IMR-90 (cell line): ENCODE measurements at places on chromosomes 7 and 10. TPM values are rescaled to one million over a fixed set of nuclear protein-coding genes. Genes with fewer than 3 reads are reported as not detected.

- no peaks in the 10 kb centered on the region for H3K36me3 ChIP-seq
- no peak overlapping the region for H3K27ac ChIP-seq
- H3K27me3 ChIP-seq = peaks cover 7% of the 10 kb centered on the region; the same call in 1 of the 2 replicates
- H3K4me1 ChIP-seq = 0 out of 2 replicates have a peak, but pooled peaks cover 2% of the 10 kb centered on the region
Measured at GRCh38 chr7:28390426-28390825, 21.9 kb upstream of the CREB5 start.

DNA sequence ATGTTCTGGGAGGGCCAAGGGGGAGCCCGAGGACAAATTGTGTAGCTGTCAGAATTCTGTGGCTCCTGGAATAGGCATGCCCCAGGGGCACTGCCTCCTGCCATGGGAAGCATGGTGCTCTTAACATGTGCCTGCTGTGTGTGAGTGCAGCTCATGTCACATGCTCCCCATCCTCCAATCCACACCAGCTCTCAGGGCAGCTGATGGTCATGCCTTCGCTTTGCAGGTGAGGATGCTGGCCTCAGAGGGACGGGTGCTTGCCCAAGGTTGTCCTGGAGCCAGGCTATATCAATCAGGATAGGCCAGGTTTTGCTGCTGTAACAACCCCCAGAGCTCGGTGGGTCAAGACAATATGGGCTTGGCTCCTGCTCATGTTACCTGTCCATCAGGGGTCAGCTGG is 303.4 kb downstream of the RPS24 start:
- DNase-seq = no peak
- no peaks in the 10 kb centered on the region for H3K36me3 ChIP-seq
- H3K27ac ChIP-seq = no peak overlapping the region
- H3K4me1 ChIP-seq = peaks cover 15% of the 10 kb centered on the region
- H3K27me3 ChIP-seq = peaks cover 15% of the 10 kb centered on the region

- H3K27me3 ChIP-seq = peaks cover 10% of the 10 kb centered on the region; the same call in 1 of the 2 replicates
- no peak overlapping the region for H3K27ac ChIP-seq
- H3K4me3 ChIP-seq = no peak overlapping the region
- H3K4me1 ChIP-seq = no peaks in the 10 kb centered on the region
- no peak for DNase-seq
Measured at GRCh38 chr7:27025270-27025669, 70.5 kb downstream of the HOXA1 start.

DNA sequence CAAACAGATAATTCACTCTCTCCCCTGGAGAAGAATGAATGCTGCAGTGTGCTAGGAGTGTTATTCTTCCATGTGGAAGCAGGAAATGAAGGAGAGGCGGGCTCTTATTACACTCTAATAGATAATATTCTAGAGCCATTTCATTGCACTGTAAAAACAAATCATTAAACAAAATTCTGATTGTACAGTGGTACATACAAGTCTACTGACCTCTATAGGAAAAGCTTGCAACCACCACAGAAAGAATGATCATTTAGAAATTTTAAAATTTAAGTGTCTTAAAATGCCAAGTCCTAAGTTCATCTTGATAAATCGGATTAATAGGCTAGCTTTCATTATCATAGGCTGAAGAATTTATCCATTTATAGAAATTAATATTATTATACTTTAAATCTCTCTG is 960.3 kb upstream of the LRRN3 start:
- H3K27me3 ChIP-seq = no peaks in the 10 kb centered on the region
- H3K4me3 ChIP-seq = no peak overlapping the region
- no peaks in the 10 kb centered on the region for H3K36me3 ChIP-seq
- no peaks in the 10 kb centered on the region for H3K4me1 ChIP-seq
- H3K27ac ChIP-seq = no peak overlapping the region

DNA sequence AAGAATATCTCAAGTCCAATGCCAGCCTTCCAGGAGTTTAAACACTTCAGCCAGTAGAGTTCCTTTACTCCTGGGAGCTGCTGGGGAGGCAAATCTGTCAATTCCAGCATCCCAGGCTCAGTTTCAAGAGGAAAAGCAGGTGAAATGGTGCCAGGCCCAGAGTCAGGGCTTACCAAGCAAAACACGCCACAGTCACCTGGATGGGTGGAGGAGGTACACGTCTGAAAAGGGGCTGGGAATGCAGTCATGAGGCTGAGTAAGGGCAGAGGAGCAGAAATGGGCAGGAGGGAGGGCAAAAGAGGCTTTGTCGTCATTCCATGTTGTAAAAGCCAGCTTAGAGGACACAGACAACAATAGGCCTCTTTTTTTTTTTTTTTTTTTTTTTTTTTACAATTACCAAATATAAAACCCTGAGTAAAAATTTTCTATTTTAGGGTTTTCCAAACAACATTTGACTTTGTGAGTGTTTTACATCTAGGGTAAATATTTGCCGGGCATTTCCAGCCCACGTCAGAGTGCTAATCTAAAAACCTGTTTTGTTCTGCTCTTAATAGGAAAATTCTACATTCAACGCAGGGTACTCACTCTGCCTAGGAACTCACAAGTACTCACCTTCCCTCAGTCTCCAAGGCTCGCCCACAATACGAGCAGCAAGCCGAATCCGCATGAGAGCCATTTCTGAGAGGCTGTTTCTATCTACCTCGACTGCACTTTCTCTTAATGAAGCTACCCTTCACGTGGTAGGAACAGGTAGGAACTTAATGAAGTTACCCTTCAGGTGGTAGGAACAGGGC is 21.2 kb downstream of the GFRA1 start:
- no peak overlapping the region for H3K4me3 ChIP-seq
- no peaks in the 10 kb centered on the region for H3K27me3 ChIP-seq
- H3K4me1 ChIP-seq = no peaks in the 10 kb centered on the region
- H3K36me3 ChIP-seq = no peaks in the 10 kb centered on the region
- no peak overlapping the region for H3K27ac ChIP-seq

DNA sequence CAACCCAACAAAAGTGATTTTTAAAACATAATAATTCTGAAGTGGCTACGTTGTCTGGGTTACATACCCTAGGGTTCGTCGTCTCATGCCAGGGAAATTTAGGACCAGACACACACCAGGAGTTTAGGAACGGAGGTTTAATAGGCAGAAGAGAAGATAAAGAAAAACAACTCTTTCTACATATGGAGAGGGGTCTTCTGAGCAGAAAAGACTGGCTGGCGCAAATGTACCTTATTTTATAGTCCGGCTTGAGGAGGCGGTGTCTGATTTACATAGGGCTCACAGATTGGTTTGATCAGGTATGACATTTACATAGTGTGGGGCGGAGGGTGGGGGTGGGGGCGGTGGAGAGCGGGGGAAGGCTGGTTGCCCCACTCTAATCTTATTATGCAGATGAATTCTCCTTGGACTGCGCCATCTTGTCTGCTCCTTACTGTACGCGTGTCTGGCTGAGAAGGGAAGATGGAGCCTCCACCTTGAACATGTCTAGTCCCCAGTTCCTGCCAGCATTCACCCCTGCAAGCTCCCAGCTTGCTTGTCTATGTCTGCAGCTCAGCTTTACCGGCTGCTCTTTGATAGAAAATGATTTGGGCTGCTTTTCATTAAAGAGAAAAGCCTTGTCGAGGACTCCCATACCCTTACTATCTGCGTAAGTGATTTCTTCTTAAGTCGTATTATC is 98.7 kb downstream of the RALA start:
- H3K27ac ChIP-seq = no peak overlapping the region
- H3K27me3 ChIP-seq = no peaks in the 10 kb centered on the region
- H3K4me3 ChIP-seq = no peak overlapping the region
- DNase-seq = no peak
- no peaks in the 10 kb centered on the region for H3K4me1 ChIP-seq
- H3K36me3 ChIP-seq = no peaks in the 10 kb centered on the region

The PTF1A gene
- not detected in 2 replicates for total RNA-seq
